Hepatocyte (in vitro differentiated cells): ENCODE measurements at places on chromosomes 16 and 17.

GRCh38 chr16:47976636-47977210, 179.1 kb downstream of the ABCC12 start:
- no peak for DNase-seq

- DNase-seq = peak; percentile 23
Measured at GRCh38 chr16:78505544-78506366, 406.3 kb downstream of the WWOX start.

GRCh38 chr16:54268766-54269165, 17.8 kb downstream of the IRX3 start:
- no peak for DNase-seq

GRCh38 chr16:67186550-67186950, 2.8 kb upstream of the MATCAP1 start:
- DNase-seq = no peak

GRCh38 chr17:43477832-43478634, 5.7 kb upstream of the DHX8 start:
- DNase-seq = peak; percentile 40

DNA sequence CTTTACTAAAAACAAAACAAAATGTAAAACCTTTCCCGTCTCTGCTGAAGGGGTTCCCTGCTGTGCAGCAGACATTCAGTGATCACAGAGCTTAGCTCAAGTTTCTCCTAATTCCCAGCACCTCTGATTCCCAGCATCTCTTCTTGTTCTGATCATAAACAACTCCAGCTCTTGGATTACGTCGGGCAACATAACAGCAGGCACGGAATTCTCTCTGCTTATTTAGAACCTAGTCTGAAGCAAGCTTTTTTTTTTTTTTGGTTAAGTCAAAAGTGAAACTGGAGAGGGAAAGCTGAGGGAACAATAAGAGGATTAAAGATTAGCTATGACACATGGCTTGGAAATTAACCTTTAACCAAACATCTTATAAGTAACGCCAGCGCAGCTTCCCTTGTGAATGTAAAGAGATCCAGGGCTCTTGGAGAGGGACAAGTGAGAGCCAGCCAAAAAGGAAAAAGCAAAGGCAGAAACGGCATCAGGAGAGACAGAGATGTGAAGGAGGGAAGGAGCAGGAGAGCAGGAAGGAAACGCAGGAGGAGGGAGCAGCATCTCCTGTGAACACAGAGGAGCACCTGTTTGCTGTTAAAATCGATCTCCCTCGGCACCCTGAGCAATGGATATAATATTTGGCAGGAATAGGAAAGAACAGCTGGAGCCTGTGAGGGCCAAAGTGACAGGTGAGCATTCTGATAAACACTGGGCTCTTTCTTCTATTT, at the start of gene BCO1:
BCO1 (plus strand) TSS at position 394 of the 716 bp plus-strand sequence; CDS start at position 614, 220 bp downstream.
- peak; percentile 56 for DNase-seq

- no peak for DNase-seq
Measured at GRCh38 chr17:9859781-9860180, 34.1 kb downstream of the GLP2R start.

GRCh38 chr16:2897110-2897509, 14.1 kb downstream of the FLYWCH2 start:
- DNase-seq = no peak

DNA sequence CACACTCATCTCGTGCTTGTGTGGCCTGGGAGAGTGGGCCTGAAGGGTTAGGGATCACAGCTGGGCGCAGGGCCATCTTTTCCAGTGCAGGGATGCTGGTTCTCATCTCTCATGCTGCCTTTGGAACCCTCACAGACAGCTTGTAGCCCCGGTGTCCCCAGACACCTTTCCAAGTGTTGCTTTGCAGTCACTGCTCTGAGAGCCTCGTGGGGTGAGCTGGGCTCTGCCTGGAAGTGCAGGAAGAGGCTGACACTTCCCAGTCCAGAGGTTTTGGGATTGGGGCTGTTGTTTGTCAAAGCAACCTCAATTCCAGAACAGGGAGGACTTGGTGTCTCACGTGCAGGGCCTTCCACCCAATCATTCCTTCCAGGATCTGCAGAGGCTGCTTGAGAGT, 28.2 kb downstream of the TBX4 start:
- no peak for DNase-seq

GRCh38 chr17:17766077-17766743, 70.6 kb downstream of the SREBF1 start:
- DNase-seq = no peak

DNA sequence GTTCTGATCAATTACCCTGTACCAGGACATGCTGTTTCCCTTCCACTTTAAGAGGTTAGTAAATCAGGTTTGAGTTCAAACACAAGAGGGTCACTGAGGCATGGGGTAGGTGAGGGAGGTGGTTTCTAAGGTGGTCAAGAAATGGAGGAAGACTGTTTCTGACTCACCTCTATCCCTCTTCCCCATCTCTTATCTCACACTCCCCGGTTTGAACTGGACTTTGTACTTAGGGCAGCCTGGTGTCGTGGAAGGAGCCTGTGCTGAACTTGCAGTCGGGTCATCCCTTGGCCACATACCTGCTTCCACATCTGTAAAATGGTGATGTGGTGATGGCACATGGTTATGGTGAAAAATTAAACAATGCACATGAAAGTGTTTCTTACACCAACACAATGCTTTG, 17.2 kb upstream of the TMEM98 start:
- peak; percentile 43 for DNase-seq

DNA sequence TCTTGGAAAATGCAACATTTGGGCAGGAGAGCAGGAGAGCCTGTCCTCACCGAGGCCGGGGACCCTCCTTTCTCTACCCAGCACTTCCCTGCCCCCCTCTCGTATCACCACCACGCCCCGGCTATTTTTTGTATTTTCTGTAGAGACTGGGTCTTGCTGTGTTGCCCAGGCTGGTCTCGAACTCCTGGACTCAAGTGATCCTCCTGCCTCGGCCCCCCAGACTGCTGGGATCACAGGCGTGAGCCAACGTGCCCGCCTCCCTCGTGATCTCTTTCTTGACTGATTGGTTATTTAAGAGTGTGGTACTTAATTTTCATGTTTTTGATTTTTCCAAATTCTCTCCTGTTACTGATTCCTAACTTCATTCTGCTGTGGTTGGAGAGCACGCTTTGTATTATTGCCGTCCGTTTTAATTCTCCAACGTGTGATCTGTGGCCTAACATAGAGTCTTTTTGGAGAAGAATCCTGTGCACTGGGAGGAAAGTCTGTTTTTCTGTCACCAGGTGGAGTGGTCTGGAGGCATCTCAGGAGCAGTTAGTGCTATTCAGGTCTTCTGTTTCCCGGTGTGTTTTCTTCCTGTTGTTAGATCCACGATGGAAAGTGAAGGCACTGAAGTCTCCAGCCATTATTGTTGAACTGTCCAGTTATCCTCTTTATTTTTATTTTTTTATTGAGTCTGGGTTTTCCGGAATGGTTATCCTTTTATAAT, 40.4 kb downstream of the ZNF778 start:
- no peak for DNase-seq
